ENCODE measurements at places on chromosomes 1 and 21. TPM values are rescaled to one million over a fixed set of nuclear protein-coding genes. Genes with fewer than 3 reads are reported as not detected.

DNA sequence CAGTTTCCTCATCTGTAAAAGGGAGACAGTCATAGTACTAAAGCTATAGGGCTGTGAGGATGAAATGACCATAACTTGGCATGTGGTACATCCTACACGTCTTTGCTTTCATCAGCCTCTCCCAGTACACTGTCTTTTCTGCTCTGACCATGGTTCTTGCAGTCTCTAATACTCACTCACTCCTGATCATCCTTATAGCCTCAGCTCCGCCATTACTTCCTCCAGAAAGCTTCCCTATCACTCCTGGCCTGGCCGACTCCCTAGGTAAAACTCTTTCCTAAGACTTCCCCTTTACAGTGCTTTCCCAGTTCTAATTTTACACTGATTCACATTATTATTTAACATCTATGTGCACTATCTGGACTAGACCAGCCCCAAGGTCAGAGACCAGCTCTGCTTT lies 5.0 kb upstream of the MRPL24 start:
- no peak for DNase-seq

- no peak for DNase-seq
Measured at GRCh38 chr1:46520063-46520911, 30.7 kb downstream of the DMBX1 start.

DNA sequence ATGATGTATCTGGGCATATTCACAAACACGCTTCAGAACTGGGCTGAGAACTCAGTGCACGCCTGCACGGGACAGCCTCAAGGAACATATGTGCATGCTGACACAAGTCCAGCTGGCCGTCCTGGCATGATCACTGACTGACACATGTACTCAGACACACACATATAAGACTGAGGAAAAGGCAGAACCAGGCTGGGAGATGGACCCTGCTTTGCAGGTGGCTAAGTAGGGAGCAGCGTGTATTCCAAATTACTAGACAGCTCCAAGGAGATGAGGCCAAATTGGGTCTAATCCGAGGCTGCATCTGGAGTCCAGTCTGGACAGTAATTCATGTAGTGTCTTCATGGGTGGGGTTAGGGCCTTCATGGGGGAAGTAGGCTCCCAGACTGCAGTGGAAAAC lies 41.4 kb upstream of the GJB5 start:
- no peak for DNase-seq

GRCh38 chr1:7555391-7556185 lies 215.5 kb upstream of the VAMP3 start:
- no peak for DNase-seq

- DNase-seq = no peak
Measured at GRCh38 chr1:216723274-216723780, at the start of gene ESRRG. Gene ESRRG, minus strand, starts transcription at chr1:216723429. Its CDS starts 130 bp downstream, at chr1:216723299.

C1QC gene
- total RNA-seq = 0.38 TPM

MAP1LC3C gene
- not detected for total RNA-seq

GRCh38 chr1:153552335-153552734 lies 3.3 kb upstream of the S100A3 start:
- no peak for DNase-seq

DNA sequence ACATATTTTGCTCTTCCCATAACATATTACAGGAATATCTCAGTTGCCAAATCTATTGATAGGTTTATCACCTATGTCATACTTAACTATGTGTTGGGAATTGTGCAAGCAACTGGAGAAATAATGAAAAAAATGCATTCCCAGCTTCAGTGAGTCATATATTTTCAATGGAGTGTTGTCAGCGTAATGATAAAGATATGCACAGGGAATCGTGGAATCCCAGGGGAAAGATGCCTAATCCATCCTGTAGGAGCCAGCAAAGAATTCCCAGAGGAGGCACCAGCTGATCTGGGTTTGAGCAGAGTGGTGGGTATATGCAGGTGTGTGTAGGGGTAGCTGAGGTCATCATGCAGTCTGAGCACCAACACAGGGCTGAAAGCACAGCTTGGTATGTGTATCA lies 213.3 kb upstream of the DAB1 start:
- DNase-seq = no peak

SPRR2A gene
- not detected for total RNA-seq

HAO2 gene
- total RNA-seq = not detected

Data from activated T-cell treated with anti-CD3 and anti-CD28 coated beads, Interleukin-2, amount 50 U/mL, for 4 hours (primary cell).